Activated CD4-positive, alpha-beta T cell treated with anti-CD3 and anti-CD28 coated beads for 36 hours (primary cell): ENCODE measurements at places on chromosomes 16 and 17. TPM values are rescaled to one million over a fixed set of nuclear protein-coding genes. Genes with fewer than 3 reads are reported as not detected.

The C1QTNF8 gene
- not detected for total RNA-seq

- H3K27ac ChIP-seq = no peak overlapping the region
- no peaks in the 10 kb centered on the region for H3K36me3 ChIP-seq
- peaks cover 2% of the 10 kb centered on the region for H3K27me3 ChIP-seq
- peaks cover 18% of the 10 kb centered on the region for H3K4me1 ChIP-seq
These were observed 15.7 kb upstream of the ALDOA start for GRCh38 chr16:30049871-30050270.

- peak overlapping the region; percentile 62 for H3K4me3 ChIP-seq
- H3K27me3 ChIP-seq = no peaks in the 10 kb centered on the region
- peak; percentile 85 for DNase-seq
- peaks cover 51% of the 10 kb centered on the region for H3K4me1 ChIP-seq
- H3K36me3 ChIP-seq = peaks cover 33% of the 10 kb centered on the region
- peak overlapping the region; percentile 99 for H3K27ac ChIP-seq
These were observed 3.9 kb downstream of the TRPV2 start for GRCh38 chr17:16419074-16419928.

- DNase-seq = no peak
- peaks cover 29% of the 10 kb centered on the region for H3K36me3 ChIP-seq
- no peak overlapping the region for H3K4me3 ChIP-seq
- H3K27me3 ChIP-seq = no peaks in the 10 kb centered on the region
- peak overlapping the region; percentile 25 for H3K27ac ChIP-seq
These were observed 32.2 kb downstream of the PLD6 start for GRCh38 chr17:17173921-17174320.

The CACNG3 gene
- not detected for total RNA-seq

The OR3A2 gene
- total RNA-seq = 3.5 TPM

DNA sequence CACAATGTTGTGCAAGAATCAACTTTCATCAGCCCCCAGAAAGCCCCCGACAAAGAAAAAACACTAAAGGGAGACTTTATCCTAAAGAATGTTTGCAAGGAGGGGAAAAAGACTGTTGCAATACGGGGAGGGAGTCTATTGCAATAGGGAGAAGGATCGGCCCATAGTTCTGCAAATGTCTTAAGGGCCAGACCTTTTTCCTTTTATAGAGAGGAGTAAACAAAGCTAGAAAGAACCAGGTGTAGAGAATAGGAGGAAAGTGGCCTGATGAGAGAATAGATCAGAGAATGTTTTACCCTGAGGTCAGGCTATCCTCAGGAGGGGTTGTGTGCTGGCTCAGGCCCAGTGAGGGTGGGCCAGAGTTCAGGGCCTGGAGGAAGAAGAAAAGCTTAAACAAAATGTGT, 8.7 kb upstream of the CAVIN1 start:
- H3K4me3 ChIP-seq = no peak overlapping the region
- no peaks in the 10 kb centered on the region for H3K4me1 ChIP-seq
- no peak for DNase-seq
- H3K27me3 ChIP-seq = peaks cover 9% of the 10 kb centered on the region
